ENCODE measurements at places on chromosomes 7 and 10.

- DNase-seq, result no peak
Observed at GRCh38 chr7:136869001-136869961, 829 bp downstream of the CHRM2 start.

GRCh38 chr7:81468526-81468925 lies 301.3 kb downstream of the HGF start:
- DNase-seq, result no peak

DNA sequence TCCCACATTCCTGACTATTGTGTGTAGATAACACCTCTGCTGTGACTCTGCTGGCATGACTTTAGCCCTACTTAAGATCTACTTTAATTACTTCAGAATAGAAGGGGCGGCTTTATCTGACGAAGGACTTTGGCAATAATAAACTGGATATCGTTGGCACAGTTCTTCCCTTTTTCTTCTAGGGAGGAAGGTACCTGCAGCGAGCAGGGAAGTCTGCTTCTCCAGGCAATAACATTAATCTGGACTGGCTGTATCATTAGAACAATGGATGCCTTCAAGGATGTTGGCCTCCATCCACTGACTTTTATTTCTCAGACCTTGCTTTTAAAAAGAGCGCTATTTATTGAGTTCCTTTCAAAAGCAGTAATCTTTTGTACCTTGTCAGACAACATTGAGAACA lies 172.6 kb upstream of the THSD7A start:
- DNase-seq, result no peak

- DNase-seq, result peak; percentile 65
Observed at GRCh38 chr7:26091933-26092332, 60.1 kb upstream of the NFE2L3 start.

DNA sequence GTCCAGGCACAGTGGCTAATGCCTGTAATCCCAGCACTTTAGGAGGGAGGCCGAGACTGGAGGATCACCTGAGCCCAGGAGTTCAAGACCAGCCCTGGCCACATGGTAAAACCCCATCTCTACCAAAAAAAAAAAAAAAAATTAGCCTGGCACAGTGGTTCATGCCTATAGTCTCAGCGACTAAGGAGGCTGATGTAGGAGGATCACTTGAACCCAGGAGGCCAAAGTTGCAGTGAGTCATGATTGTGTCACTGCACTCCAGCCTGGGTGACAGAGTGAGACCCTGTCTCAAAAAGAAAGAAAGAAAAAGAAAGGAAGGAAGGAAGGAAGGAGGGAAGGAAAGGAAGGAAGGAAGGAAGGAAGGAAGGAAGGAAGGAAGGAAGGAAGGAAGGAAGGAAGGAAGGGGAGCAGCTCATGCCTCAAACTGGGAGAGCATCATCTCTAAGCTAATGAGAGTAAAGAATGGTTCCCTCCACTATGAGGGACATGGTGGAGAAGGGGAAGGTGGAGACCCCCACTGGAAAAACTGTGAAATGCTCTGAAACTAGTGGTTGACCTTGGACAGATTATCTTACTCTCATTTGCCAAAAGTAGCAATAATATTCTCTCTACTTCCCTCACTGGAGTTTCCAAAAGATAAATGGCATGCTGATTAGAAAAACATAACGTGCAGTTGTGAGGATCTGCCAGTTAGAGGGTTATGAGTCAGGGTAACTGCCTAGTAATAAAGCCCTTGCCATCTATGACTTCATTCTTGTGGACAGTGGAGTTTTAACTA lies 16.8 kb downstream of the GIMAP5 start:
- DNase-seq, result peak; percentile 72

GRCh38 chr7:121797657-121798452 lies 75.1 kb upstream of the PTPRZ1 start:
- no peak for DNase-seq

DNA sequence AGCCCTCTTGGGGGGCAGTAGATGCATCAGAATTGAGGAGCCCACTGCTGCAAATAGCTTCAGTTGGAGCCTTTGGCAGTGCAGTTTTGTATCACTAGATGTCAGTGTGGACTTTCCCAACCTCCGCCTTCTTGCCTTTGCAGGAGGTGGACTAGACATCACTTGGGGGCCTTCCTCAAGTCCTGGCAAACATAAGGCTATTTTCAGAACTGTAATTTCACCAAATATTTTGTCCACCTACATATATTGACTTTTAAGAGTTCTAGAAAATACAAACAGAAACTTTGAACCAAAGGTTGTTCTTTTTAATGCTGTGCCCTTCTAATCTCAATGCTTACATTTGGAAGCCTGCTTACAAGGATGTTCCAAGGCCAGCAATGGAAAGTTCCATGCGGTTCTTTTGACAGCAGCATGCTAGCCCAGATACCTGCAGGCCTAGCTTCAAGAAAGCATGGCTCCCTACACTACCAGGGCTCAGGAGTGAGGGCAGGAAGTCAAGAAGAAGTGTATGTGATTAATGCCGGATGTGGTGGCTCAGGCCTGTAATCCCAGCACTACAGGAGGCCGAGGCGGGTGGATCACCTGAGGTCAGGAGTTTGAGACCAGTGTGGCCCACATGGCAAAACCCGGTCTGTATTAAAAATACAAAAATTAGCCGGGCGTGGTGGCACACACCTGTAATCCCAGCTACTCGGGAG lies 8.0 kb upstream of the ZNRF2 start:
- DNase-seq, result peak; percentile 77

DNA sequence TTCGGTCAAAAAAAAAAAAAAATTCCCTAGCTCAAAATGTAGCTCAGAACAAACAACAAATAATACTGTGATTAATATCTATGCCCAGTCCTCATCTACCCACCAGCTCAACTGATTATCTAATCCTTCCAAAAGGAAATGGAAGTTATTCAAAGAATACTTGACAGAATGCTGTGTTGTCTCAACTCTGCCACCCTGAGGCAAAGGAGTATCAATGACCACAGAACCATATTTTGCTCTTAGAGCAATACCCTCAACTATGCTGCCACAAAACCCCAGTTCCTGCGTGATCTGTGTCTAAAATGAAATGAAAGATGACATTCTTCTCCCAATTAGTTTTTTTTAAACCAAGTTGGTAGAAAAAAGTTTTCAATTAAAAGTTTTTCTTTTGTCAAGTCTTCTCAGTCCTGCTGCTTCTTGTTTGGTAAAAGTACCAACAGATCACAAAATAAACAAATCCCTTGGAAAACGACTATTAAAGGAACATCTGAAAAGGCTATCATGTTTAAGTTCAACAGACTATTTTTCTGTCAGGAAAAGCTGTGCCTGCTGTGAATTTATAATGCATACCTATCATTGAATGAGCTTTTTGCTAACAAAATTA lies 21.6 kb downstream of the RBM28 start:
- DNase-seq, result peak; percentile 66

DNA sequence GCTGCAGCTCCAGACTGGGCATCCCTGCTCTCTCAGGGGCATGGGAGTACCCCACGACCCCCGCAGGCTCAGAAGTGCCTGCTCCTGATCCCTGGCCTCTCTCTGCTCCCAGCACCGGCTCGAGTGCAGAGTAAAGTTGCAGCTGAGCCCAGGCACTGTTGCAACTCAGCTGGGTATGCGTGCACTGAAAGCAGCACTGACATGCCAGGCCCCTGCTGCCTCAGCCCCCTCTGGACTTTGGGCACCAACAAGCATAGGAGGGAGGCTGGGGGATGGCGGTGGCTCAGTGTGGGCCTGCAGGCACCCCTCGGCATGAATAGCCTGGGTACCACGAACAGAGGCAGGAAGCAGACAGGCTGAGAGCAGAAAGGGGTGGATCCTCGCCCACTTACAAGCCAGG lies 295.3 kb downstream of the GRM8 start:
- DNase-seq, result no peak

- DNase-seq, result no peak
Observed at GRCh38 chr10:69281507-69282413, 3.5 kb downstream of the HK1 start.

- DNase-seq, result no peak
Observed at GRCh38 chr10:55233505-55233904, 432.5 kb upstream of the PCDH15 start.

- DNase-seq, result no peak
Observed at GRCh38 chr10:128713471-128713870, 587.2 kb upstream of the MKI67 start.

- DNase-seq, result no peak
Observed at GRCh38 chr10:111511751-111512150, 434.9 kb downstream of the ADRA2A start.

- no peak for DNase-seq
Observed at GRCh38 chr10:8183241-8183704, 128.8 kb downstream of the GATA3 start.

GRCh38 chr7:101470668-101471487 lies 108.2 kb downstream of the COL26A1 start:
- no peak for DNase-seq

- no peak for DNase-seq
Observed at GRCh38 chr10:90642136-90642535, 215.7 kb downstream of the HTR7 start.

DNA sequence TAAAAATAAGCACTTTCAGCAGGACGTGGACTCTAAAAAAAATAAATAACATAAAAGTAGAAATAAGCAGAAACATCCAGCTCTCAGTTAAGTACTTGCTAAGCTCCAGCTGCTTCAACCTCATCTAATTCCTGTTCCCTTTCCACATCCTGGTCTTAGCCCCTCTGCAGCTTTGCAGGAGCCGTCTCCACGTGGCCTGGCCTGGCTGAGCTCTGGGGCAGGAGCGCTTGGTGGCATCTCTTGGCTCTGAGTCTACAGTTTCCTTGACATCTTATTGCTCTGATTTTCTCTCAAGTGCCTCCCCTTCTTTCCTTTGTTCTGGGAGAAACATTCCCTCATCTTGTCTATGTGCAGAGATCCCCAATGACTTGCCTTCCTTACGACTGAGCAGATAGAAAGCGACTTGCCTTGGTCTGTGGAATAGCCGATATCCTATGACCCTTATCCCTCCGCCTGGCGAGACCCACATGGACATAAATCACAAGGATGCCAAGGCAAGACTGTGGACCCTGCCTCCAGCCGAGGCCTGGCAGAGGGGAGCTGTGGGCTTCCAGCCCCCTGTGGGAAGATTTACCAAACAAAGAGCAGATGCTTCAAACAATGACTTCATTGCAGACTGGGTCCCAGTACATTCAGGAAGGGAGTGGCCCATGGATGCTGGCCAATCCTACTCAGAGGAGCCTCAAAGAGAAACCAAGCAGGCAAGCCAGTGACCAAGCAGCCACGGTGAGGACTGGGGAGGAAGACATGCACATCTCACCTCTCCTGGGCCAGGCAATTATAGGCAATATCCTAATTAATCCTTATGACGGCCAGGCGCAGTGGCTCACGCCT lies 61.9 kb downstream of the SPOCK2 start:
- no peak for DNase-seq

- no peak for DNase-seq
Observed at GRCh38 chr7:107643407-107643806, 17.2 kb upstream of the SLC26A4 start.

- DNase-seq, result no peak
Observed at GRCh38 chr7:69677881-69678493, 79.7 kb downstream of the AUTS2 start.

DNA sequence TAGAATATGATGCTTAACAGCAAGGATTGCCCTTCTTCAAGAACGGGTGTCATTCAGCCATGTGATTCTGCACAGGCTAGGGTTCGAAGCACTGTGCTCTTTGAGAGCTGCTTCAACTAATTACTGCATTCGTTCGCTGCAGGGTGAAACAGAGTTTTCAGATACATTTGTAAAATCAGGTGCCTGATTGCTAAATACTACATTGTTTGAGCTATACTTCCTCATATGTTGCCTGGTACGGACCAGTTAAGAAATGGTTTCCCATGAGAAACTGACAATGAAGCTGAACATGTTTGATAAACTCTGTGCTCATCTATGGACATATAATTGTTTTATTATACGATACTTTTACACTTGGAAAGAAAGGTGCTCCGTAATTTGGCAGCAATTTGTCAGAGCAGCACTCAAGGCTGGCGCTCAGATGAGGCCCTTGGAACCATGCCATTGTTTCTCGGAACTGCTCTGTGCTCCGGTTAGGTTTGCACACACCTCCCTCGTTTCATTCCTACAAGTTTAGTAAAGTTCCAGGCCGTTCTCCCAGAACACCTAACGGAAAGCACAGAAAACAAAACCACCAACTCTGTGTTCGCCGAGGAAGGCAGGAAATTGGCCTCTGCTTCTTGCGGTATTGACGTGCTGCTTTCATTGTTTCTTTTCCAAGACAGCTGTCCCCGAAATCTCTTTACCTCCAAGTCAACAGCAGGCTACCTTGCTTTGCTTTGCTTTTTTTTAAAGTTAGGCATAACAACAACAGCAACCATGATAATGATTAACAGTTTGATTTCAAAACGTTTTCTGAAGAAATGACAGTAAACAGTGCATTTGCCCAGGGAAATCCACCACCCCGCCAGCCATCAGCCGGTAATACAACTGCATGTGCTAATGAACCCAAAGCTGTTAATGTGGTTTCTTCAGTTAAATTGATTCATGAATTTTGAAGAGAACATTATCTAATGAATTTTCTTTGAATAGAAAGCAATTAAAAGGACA lies 206.9 kb downstream of the EBF3 start:
- DNase-seq, result peak; percentile 3

DNA sequence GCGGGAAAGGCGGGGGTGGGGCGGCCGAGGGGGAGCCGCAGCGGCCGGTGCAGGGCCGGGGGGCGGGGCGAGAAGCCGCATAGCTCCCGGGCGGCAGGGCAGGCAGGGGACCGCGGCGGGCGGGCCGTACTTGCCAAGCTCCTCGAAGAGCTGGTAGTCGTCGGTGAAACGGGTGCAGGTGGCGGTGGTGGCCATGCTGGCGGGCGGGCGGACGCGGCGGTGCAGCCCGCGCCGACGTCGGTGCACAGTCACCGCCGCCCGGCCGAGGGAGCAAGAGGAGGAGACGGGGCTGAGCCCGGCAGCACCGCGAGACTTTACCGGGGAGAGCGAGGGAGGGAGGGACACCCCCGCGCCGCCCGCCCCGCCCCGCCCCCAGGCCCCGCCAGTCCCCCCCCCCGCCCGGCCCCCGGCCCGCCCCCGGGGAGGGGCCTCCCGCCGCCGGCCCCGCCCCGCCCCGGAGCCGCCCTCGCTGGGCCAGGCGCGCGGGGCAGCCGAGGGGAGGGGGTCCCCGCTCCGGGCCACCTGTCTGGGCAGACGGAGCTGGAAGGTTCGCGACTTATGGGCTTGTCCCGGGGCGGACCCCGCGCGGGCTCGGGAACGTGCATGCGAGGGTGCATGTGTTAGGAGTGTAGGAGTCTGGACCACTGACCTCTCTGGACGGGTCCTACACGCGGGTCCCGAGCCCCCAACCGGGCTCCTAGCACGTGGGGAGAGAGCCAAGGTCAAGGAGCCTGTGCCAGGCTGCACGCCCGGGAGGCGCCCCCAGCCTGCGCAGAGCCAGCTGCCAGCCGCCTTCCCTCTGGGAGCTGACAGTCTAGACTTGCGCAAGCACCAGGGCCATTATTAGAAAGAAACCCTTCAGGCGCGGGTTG lies at the start of gene CAMK2G:
CAMK2G (minus strand) TSS at position 289 of the 872 bp plus-strand sequence; CDS start at position 195, 94 bp downstream.
- DNase-seq, result peak; percentile 72

- no peak for DNase-seq
Observed at GRCh38 chr10:114648368-114648767, 9.7 kb downstream of the ABLIM1 start.

DNA sequence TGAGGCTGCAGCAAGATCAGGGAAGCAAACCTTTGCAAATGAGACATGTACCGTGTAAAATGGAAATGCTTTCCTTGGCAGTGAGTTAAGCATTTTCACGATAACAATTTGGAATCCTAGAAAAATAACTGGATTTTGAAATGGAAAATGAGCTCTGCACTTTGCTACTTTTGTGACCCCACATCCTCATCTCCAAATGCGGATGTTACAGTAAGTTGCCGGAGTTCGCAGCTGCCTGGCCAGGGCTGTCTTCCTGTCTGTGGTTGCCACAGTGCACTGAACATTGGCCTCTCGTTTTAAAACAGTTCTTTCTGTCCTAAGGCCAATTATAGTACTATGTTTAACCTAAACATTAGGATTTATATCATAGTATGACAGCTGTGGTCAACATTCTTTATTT lies 136.2 kb upstream of the FZD8 start:
- DNase-seq, result no peak

GRCh38 chr7:151240536-151240935 lies 8.0 kb downstream of the SMARCD3 start:
- DNase-seq, result no peak
